EH (cell line): ENCODE measurements at places on chromosomes 1 and 21.

GRCh38 chr1:65020774-65021173 lies 54.4 kb upstream of the JAK1 start:
- peak; percentile 32 for DNase-seq

DNA sequence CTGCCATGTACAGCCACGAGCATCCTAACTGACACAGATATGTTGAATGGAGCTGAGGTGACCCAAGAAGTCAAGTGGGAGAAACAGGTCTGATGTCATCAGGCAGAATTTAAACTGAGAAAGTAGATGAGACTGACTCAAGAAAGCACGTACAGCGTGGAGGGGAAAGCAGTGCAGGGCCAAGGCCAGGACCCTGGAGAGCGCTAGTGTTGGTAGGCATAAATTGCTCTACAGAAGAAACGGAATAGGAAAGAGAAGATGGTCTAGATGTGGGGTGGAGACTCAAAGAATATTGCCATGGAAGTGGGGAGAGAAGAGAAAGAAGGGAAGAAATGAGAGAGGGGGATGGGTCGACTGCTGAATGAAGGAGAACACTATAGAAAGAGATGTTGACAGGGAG lies 45.3 kb upstream of the GJB5 start:
- DNase-seq = peak; percentile 21

GRCh38 chr21:38619480-38619879 lies 121.2 kb upstream of the ERG start:
- no peak for DNase-seq

GRCh38 chr1:92907949-92908684 lies 53.1 kb downstream of the DIPK1A start:
- DNase-seq = peak; percentile 54

- no peak for DNase-seq
These were observed 28.9 kb upstream of the SERBP1 start for GRCh38 chr1:67459068-67459467.

- DNase-seq = peak; percentile 57
These were observed 55.7 kb upstream of the ETV3 start for GRCh38 chr1:157193702-157194391.

- peak; percentile 30 for DNase-seq
These were observed 153.8 kb upstream of the HMGB4 start for GRCh38 chr1:33709783-33710718.

GRCh38 chr1:112744009-112744578 lies 29.0 kb upstream of the PPM1J start:
- peak; percentile 55 for DNase-seq
